ENCODE measurements at places on chromosomes 6 and 20. TPM values are rescaled to one million over a fixed set of nuclear protein-coding genes. Genes with fewer than 3 reads are reported as not detected.

Gene COX4I2
- polyA plus RNA-seq: 7.0 TPM

- no peak for DNase-seq
Observed at GRCh38 chr6:136762022-136762975, 30.0 kb downstream of the MAP3K5 start.

DNA sequence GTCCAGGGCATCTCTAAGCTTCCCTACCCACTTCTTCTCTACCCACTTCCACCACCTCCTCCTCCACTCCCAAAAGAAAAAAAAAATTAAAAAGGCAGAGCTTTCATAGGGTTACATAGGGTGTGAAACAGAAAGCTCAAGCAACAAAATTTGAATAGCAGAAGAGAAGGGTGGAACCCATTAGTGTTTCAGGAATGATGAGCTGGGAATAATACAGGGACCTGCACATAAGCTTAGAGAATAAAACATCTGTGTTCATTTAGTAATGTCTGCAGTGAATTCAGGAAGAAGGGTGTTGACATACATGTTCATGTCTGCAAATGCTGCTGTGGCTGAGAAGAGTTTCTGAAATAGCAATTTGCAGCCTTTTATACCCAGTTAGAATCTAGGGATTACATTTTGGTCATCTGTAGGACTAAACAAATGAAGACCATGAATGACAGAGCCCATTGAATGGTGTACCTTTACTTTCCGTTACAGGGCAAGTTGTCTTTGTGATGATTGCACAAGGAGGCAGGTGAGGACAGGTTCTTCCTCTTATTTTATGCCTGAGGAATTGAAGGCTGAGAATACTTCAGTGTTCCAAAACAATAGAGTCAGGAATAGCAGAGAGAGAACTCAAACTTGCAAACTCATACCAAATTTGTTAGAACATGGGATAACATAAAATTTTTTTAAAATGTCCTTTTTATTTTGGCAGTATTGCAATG lies 975.1 kb downstream of the TFAP2A start:
- DNase-seq: no peak

DNA sequence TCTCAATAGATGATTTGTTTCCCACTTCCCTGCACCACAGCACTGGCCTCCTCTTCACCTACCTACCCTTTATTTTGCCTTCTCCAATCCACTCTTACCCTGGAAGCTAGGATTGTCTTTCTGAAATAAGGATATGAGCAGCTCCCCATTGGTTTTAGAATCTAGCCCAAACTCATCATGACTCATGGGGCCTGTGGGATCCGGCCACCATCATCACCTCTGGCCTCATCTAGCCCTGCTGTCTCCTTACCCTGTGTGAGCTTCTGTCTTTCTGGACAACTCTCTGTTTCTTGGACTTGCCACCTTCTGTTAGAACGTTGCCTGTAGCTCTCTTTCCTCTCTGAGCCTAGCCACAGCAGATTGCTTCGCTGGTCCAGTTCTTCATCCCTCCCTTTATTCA lies 277.1 kb downstream of the PAX1 start:
- DNase-seq: no peak

- DNase-seq: no peak
Observed at GRCh38 chr6:150813993-150814359, 51.5 kb upstream of the MTHFD1L start.

DNA sequence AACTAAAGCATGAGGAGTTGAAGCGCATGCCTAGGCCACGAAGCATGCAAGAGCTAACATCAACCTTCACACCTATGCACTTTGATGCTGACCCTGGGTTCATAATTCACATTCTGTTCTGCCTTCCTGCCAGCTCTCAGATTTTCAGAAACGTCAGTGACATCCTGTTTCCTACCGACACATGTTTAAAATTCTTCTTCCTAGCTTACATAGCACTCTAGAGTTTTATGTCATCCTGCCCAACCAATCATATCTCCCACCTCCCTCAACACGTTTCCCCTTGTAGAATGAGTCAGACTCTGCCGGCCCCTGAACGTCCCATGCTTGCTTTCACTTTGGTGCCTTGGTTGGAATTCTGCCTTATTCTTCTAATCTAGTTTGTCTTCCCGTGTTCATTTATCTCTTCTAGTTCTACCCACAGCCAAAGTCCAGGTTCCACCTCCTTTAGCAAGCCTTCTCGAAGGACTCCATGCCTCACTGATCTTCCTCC lies 97.2 kb upstream of the MAP7 start:
- no peak for DNase-seq

GRCh38 chr20:877814-878213 lies 38.3 kb downstream of the ANGPT4 start:
- DNase-seq: no peak

- no peak for DNase-seq
Observed at GRCh38 chr6:108004861-108005260, 46.9 kb upstream of the SEC63 start.

DNA sequence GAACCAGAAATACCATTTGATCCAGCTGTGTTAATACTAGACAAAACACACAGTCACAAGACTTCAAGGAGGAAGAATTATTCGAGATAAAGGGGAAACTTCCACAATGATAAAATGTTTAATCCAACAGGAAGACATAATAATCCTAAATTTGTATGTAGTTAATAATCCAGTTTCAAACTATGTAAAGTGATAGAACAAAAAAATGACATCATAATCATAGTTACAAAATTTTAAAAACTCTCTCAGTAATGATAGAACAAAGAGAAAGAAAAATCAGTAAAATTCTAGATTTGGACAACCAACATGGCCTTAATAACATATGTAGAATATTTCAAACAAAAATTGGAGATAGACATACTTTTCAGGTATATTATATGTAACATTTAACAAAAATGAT lies 38.9 kb downstream of the LINC00237 start:
- DNase-seq: no peak
